ENCODE measurements at places on chromosomes 12 and 14. TPM values are rescaled to one million over a fixed set of nuclear protein-coding genes. Genes with fewer than 3 reads are reported as not detected.

- DNase-seq: no peak
Measured at GRCh38 chr12:113397497-113398197, 6.0 kb downstream of the SDS start.

PTGR2 gene
- total RNA-seq: 6.2 TPM

DNA sequence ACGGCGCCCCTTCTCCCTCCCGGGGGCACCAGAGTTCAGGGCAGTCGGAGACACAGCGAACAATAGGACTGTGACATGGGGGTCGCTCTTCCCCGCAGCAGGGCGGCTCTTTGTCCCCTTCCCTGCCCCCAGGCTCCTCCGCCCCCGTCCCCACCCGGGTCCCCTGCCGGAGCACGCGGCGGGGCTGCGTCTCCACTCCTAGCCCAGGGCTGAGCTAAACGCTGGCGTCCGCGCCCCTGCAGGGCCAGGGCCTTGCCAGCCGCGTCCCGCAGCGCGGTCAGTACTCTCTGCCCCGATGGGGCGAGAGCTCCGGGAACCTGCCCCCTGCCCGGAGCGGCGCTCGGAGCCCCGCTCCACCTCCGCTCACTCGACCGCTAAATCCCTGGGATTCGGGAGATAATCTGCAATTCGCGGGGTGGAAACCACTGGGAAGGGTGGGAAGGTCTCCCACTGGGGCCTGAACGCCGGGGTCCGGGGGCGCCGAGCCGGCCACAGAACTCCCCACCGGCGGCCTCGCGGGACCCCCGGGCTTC, 825 bp upstream of the CCDC85C start:
- DNase-seq: peak; percentile 60

PROX2 gene
- not detected for total RNA-seq

DNA sequence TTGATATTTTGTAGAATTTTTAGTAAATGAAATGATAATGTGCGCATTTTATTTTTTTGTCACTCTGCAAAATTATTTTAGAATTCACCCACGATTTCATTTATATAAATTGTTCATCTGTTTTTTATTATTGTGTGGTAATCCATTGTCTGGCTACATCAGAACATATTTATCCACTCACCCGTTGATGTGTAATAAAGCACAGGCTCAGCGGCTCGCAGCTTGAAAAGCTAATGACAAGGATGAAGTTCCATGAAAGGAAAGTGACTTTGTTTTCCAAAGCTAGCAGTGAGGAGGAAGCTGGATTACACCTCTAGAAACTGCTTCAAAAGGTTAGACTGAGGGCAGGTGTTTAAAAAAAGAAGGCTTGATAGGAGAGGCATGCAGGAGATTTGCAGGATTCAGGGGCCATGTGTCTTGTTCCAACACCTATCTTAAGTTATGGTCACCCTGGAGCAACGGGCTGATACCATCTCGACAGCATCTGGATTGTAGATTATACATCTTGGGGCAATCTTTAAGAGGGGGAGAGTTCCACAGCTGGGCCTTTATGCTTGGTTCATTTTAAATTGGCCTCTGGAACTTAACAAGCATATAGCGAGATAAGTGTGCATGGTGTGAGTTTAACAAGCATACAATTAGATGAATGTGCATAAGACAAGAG, 194.1 kb downstream of the TMTC3 start:
- DNase-seq: no peak

DNA sequence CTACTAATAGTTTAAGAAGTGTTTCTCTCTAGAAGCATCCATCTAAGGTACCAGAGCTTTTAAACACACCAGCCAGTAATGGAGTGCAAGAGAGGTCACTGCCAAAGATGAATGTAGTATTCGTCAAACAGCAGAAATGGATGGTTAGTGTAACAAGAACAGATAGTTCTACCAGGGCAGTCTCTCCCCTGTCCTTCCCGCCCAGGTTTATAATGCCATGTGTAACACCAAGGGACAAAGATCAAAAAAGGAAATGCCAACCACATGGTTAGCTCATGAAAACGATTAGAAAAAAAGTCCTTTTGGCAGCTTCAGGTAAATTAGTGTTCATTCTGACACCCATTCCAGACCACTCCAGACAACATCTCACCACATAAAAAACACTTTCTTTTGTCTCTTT, 100.9 kb downstream of the RPS29 start:
- DNase-seq: no peak

- DNase-seq: no peak
Measured at GRCh38 chr14:102497998-102498677, 11.4 kb downstream of the ANKRD9 start.

GRCh38 chr12:33825986-33826602, 196.2 kb upstream of the ALG10 start:
- no peak for DNase-seq

RASAL1 gene
- not detected for total RNA-seq

Data from neural crest cell (in vitro differentiated cells).